ENCODE measurements at places on chromosomes 3 and 15.

DNA sequence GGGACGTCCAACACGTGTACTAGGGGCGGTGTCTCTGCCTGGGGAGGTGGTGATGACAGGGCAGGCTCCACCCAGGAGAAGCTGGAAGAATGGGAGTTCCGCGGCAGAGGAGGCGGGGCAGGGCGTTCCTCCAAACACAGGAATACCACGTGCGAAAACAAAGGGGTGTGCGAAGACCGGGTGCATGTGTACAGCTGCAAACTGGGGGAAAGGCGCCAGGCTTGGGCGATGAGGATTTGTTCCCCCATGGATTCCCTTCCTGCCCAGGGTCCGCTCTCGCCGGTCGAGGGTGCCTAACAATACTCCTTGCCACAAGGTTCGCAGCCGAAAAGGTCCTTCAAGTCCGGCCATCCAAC lies 500 bp upstream of the ZSCAN2 start:
- DNase-seq: peak; percentile 42

- DNase-seq: no peak
Observed at GRCh38 chr3:12944413-12944812, 103.0 kb upstream of the RPL32 start.

- DNase-seq: no peak
Observed at GRCh38 chr15:77830051-77830468, 197.3 kb upstream of the LINGO1 start.

DNA sequence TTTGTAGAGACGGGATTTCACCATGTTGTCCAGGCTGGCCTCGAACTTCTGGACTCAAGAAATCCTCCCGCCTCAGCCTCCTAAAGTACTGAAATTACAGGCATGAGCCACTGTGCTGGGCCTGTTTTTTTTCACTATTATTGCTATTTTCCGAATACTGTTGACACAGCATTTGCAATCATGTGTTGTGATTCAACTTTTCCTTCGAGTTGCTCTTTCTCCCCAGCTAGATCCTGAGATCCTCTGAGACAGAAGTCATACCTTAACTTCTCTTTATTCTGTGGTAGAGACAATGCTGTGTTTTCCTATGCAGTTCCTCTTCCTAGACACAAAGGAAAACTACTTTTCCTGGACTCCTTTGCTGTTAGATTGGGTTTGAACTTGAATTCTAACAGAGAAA lies 46.4 kb upstream of the USP3 start:
- no peak for DNase-seq

GRCh38 chr3:19711160-19711782 lies 222.7 kb downstream of the EFHB start:
- no peak for DNase-seq

DNA sequence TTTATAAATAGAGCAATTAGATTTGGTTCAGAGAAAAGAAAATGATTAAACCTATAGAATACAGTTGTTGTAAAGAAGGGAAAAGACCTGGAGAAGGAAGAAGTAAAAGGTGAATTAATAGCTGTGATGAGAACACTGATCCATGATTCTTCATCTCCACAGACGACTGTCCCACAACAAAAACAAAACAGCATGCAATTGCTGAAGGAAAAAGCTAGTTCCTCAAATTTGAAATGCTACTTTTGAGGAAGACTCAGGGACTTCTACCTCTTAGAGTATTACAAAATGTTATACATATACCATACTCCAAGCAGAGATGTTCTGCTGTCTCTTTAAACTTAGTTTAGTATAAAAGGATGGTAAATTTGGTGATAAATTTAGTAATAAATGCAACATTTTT lies 21.5 kb downstream of the ALCAM start:
- no peak for DNase-seq

DNA sequence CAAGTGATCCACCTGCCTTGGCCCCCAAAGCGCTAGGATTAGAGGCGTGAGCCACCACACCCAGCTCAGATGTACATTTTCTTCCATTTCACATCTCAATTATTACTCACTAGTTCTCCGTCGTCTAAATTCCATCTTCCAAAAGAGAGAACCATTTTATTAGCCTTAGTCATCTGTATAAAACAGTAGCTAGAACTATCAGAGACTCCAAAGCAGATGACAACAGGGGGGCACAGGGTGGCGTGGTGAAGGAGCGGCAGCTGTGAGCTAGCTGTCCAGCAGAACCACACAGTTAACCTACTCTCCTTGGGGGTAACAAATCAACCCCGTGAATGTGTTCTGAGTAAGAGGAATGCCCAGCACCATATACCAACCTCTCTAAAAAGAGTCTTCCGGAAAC lies 7.1 kb downstream of the SLC25A20 start:
- no peak for DNase-seq

DNA sequence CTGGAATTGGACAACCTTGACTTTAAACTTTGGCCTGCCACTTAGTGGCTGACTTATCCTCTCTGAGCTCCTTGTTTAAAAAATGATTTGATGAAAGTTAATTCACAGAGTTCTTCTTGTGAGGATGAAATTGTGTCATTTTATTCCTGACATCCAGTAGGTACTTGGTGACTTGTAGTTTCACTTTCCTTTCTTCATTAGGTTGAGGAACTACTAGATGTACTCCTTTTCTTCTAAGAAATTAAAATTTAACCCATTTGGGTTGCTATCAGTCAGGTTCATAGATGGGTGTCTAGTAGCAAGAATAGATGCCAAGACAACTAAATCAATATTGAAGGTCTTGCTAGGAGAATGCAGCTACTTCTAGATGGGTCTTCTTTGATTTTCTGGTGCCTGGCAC lies 5.2 kb downstream of the NR1D2 start:
- no peak for DNase-seq

GRCh38 chr3:8983591-8983990 lies 20.3 kb upstream of the RAD18 start:
- DNase-seq: no peak

GRCh38 chr3:67678665-67679064 lies 24.3 kb upstream of the SUCLG2 start:
- DNase-seq: no peak

DNA sequence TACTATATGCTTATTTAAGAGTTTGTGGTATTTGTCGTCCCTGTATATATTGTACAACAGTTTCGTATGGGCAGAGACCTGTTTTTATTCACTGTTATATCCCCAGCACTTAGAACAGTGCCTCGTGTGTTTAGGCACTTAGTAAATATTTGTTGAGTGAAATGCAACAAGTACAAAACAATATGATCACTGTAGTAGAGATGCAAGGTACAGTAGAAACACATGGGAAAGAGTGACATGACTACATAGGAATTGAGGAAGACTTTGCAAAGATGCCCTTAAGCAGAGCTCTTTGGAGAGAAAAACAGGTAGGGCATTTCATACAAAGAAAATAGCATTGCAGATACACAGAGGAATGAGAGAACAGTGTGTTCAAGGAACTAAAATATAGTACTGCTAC lies 18.3 kb downstream of the RASA2 start:
- no peak for DNase-seq

- no peak for DNase-seq
Observed at GRCh38 chr3:115518100-115518852, 105.0 kb upstream of the GAP43 start.

- DNase-seq: no peak
Observed at GRCh38 chr3:197854596-197855343, 63.7 kb downstream of the LRCH3 start.

- peak; percentile 88 for DNase-seq
Observed at GRCh38 chr3:41198950-41199865, at the start of gene CTNNB1. TSS of gene CTNNB1 (plus strand) at chr3:41199505. CDS start at chr3:41224069, 24,564 bp downstream.

DNA sequence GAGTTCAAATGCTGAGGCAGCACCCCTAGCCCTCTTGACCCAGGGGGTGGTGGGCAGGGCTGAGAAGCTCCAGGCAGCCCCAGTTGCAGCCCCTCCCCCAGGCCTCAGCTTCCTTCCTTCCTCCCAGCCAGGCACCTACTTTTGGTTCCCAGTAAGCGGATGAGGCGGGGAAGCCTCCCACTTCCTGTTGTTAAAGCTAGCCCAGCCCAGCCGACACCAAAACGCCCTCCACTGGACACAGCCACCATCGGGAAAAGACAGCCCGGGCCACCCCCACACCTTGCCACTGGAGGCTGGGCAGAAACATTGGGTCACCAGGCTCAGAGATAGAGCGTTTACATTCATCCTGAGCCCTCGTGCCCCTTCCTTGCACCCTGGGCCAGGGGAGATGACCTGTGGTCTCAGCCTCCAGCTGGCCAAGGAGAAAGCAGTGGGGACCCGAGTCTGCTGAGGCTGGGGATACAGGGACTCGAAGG lies 3.5 kb downstream of the DUSP7 start:
- DNase-seq: peak; percentile 23

- no peak for DNase-seq
Observed at GRCh38 chr3:157416347-157417087, 20.1 kb upstream of the PTX3 start.

DNA sequence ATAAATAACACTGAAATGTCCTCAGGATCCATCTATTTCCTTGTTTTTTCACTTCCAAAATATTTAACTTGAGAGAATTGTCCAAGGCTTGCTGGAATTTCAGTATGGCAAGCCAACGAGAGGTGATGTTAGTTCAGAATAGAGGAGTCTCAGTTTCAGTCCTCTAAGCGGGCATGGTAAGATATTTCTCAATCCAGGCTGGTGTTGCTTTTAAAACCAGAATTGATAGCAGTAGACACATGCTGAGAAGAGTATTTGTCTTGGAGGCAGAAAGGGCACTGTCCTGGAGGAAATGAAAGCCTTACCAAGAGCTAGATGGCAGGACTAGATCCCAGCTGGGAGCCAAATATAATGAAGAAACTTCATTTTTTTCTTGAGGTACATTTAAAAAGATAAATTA lies 23.1 kb downstream of the PHLDB2 start:
- DNase-seq: no peak

DNA sequence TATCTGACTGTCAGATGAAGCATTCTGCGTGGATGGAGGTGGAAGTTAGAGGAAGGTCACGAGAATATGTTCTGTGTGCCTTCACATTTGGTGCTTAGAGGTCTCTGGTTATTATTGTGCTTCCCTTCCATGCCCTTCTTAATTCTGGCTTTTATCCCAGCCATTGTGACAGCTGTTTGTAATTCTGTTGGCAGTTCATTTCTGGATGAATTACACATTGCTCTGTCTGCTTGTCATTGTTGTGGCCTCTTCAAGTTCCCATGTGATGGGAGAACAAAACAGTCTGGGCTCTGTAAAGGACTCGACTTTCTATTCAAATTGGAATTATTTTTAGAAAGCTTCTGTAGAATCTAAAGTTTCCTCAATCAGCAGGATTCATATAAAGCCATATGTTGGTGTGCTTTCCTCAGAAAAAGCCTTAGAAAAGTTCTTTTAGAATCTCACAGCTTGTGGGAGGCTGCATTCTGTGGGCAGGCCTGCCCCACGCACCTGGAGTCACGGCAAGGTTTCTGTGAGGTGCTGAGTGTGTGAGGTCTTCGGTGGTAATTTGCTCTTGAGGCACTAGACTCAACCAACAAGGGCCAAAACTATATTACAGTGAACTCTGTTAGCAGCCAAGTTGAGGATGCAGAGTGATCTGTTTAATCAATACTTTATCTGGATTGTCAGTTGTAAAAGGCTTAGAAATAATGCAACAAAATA lies 397.4 kb upstream of the AZI2 start:
- DNase-seq: no peak

- no peak for DNase-seq
Observed at GRCh38 chr3:61729038-61729634, 167.8 kb downstream of the PTPRG start.

- no peak for DNase-seq
Observed at GRCh38 chr3:62809369-62809768, 65.8 kb downstream of the CADPS start.

GRCh38 chr3:187586226-187586625 lies 84.0 kb downstream of the SST start:
- no peak for DNase-seq

DNA sequence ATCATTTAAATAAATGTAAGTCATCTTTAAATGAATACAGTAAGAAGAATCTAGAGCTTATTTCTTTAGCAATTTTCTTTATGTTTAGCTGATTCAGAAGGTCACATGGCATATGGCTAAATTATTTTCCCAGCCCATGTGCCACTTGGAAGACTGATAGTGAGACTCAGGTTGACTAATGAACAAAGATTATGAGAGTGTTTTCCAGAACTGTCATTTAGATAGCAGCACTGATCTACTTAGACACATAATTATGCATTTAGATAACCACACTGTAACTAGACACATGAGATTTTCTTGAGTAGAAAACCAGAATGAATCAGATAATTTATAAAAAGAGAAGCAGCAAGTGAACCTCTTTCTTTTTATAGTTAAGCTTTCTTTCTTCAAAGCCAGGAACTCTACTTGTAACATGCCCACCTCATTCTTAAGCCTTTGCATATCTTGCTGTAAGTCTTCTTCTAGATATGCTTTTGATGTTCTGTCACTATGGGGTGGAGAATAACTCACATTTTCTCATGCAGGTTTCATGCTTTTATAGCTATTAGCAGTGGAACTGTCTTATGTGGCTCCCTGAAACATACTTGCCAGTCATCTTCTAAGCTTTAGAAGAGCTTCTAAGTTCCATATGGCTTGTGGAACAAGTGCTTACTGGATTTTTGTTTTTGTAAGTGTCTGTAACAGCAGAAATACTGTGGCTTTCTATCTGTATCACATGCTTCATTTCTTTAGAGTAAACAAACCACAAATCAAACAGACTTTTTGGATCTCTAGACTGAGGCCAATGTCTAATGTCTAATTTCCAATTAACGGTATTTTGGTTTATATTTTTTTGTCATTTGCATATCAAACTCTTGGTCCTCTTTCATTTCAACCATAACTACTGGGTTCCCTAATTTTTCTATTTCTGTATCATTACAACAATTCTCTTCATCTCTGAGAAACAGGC lies 101.4 kb downstream of the LMLN start:
- no peak for DNase-seq

DNA sequence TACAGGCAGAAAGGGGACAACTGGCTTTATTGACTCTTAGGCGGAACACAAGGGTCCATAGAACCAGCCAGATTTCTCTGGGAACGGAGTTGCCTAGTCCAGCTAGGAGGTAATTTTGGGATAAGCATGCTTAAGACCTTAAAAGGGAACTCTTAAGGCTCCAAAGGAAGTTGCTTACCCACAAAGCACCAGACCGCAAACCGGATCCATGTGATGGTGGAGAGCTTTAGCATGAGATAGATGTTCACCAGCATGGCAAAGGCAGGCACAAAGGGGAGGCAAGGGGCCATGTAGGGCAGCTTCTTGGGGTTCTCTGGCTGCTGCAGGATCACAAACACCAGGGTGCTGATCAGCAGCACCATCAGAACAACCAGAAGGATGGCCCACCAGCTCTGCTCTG lies 61.4 kb downstream of the CLDN11 start:
- no peak for DNase-seq

DNA sequence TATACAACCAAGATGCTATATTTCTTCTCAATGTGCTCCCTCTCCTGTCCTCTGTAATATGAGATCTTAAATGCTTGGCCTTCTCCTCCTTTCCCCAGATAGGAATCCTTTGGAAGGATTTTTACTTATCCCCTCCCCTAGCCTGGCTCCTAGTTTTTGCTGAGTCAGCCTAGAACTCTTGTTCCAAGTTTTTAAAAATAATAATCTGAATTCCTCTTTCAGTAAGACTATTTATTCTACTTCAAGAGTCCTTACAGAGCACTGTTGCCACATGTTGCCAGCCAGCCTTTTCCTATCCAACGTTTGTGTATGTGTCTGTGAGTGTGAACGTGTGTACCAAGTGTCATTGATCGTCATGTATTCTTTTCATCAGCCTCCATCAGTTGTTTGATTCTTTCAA lies 11.0 kb upstream of the KCNMB2 start:
- no peak for DNase-seq

GRCh38 chr15:101514318-101514717 lies 24.8 kb upstream of the PCSK6 start:
- DNase-seq: no peak

Data from stimulated activated CD4-positive, alpha-beta T cell treated with anti-CD3 and anti-CD28 coated beads, Interleukin-4, amount 100 ng/mL, for 4 hours (primary cell).